GM23338 (cell line): ENCODE measurements at places on chromosomes 2 and 18. TPM values are rescaled to one million over a fixed set of nuclear protein-coding genes. Genes with fewer than 3 reads are reported as not detected.

DNA sequence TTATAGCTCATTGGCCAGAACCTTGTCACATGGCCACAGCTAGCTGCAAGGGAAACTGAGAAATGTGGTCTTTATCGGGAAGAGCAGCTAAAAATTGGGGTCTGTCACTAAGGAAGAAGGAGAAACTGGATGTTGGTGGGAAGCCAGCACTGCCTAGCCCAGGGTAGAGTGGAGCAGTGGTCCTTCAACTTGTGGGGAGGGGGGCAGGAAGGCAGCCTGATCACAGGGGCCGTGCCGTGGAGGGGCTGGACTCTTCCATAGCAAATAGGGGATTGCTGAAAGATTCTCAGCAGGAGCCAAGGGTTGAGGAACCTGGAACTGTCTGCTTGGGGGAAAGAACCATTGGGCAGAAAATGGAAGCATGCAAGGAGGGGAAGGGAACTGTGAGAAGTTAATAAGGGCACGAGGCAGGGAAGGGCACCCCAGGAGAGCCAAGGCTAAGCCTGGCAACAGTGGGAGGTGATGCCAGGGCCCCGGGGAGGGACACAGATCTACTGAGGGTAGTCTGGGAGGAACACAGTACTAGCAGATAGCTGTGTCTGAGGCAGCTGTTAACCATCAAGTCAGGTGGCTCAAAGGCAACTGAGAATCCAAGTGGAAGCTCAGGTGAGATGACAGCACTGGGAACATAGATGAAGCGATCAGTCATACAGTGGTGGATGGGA, 5.9 kb upstream of the NEURL3 start:
- DNase-seq, result no peak

Gene SCN2A
- total RNA-seq, result 0.52 and 0.82 TPM in 2 replicates

- no peak for DNase-seq
Observed at GRCh38 chr2:30914456-30914855, 107.2 kb upstream of the CAPN13 start.

- no peak for DNase-seq
Observed at GRCh38 chr2:5020116-5020875, 671.9 kb upstream of the SOX11 start.

- peak; percentile 42 for DNase-seq
Observed at GRCh38 chr2:174827371-174828369, 63.4 kb upstream of the CHRNA1 start.

- DNase-seq, result no peak
Observed at GRCh38 chr18:5198311-5198710, 1.3 kb upstream of the AKAIN1 start.

GRCh38 chr2:19600506-19600905, 242.1 kb upstream of the OSR1 start:
- no peak for DNase-seq

GRCh38 chr2:231717281-231718171, 9.2 kb downstream of the PTMA start:
- DNase-seq, result peak; percentile 75

- no peak for DNase-seq
Observed at GRCh38 chr2:234474654-234475053, 22.2 kb downstream of the ARL4C start.

DNA sequence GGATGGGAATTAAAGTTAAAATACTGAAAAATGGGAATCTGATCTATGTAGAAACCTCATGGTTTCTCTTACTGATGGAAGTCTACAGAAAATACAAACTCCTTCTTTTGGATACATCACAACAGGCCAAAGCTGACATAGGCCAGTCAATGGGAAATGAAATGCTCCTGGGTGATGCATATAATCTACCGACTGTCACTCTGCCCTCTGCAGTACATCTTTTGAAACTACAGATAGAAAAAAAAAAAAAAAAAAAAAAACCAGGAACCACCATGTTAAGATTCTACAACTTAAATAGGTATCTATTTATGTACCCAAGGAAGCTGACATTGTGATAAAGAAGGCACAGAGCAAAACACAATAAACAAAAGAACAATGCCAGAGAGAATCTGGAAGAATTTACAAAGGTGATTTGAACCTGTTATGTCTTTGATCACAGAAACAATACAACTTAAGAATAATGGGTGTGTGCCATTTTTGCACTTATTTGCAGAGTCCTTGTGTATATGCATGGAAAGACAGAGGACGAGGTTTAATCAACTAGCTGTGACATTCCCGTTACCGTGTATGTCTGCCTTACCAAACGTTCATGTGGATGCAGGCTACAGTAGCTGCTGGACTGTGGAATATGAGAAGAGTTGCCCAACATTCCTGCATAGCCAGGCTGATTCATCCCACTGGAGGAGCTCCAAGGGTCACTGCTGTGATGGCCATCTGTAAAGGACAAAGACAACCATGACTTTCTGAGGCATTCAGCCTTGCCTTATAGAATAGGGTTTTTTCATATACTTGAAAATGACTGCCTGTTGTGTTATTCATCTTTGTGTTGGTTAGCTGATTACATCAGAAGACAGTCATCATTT, 312.7 kb downstream of the TCF4 start:
- DNase-seq, result peak; percentile 58

Gene TCF23
- total RNA-seq, result 0.07 TPM in 1 of 2 replicates, not detected in the other

DNA sequence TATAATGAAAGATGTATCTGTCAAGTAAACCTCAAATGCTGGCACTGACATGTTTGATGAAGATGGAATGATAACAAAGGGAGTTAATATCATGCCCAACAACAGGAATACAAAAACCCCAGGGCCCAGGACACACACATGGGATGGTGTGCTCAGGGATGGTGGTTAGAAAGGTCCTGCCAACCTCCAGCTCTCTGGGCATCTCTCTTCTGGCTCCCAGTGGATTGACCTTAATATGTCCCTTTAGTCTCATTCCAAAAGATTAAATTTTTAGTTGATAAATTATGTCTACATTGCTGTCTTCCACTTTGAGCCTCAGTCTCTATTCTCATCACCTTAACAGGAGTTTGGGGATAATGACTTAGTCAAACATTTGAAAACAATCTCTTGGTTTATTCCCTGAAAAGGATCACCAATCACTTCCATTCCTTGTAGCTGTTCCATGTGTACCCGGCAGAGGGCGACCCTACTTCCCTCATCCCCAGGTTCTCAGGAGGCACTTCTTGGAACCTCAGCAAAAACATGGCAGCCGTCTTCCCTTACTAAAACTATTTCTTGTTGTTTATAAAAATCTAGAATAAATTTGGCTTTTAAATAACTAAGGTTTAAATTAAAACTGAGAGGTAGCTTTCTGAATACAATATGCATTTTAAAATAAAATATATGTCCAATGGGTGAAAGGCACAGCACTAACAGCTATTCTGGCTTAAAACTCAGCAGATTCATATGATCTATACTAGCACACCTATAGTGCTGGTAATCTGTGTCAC, 29.6 kb downstream of the MCEE start:
- peak; percentile 75 for DNase-seq

Gene FKBP1B
- 48.2 and 51.3 TPM in 2 replicates for total RNA-seq

DNA sequence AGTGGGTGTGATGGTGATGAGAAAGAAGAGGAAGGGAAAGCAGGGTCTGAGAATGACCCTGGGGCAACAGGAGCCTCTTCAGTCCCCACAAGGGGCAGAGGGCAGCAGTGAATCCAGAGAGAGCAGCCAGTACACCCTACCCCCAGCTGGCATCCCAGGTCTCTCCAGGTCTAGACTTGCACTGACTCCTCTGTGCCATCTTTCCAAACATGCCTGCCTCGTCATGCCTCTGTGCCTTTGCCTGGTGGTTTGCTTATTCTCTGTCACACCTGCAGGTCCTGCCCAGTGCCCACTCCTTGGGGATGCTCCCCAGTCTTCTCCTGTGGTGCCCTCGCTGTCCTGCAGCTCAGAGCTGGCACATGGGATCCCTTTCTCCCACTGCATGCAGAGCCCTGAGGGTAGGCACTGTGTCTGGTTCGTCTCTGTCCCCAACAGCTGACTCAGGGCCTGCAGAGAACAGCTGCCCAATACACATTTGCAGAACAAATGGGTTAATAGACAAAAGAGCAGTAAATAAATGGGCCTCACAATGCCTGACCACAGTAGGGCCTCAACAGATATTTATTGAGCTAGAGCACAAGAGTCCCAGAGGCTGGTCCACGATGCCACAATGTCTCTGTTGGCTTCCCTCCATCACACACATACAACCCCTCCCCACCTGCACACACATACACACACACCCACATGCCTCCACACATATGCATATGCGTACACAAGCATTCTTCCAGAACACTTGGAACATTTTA, 89.8 kb downstream of the HS1BP3 start:
- DNase-seq, result no peak

DNA sequence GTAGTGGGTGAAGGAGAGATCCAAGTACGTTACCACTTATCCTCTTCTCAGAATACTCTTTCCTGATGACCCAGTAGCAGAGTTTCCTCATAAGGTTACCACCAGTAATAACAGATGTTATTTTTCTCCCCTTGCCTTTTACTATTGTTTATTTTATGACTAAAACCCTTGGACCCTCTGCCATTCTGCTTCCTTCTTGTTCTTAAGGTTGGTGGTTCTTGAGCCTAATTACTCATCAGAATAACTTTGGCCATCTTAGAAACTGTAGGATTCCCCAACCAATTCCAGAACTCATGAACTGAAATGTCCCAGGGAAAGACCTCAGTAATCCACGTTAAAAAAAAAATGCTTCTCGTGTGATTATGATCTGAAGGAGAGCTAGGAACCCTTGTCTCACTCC, 64.9 kb downstream of the CHST9 start:
- no peak for DNase-seq

Gene SCYGR7
- not detected in 2 replicates for total RNA-seq

- DNase-seq, result no peak
Observed at GRCh38 chr2:203846490-203847105, 21.0 kb upstream of the CTLA4 start.

- DNase-seq, result no peak
Observed at GRCh38 chr2:99644419-99644787, 154.6 kb upstream of the REV1 start.

DNA sequence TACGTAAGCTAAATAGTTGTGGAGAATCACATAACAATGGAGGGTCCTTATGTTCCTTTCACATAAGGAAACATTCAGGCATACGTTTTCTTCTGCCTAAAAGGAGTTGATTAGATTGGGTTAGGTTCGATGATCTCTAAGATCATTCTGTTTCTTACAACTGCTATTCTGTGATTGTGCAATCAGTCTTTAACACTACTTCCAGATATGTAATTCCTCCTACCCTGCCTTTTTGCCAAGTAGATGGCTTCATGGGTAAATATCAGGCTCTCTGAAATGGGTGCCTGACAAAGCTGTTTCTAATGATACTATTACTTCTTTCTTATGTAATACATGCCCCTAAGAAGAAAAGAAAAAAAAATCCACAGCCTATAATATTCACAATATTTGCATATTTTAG, 321.5 kb downstream of the XIRP2 start:
- peak; percentile 31 for DNase-seq

DNA sequence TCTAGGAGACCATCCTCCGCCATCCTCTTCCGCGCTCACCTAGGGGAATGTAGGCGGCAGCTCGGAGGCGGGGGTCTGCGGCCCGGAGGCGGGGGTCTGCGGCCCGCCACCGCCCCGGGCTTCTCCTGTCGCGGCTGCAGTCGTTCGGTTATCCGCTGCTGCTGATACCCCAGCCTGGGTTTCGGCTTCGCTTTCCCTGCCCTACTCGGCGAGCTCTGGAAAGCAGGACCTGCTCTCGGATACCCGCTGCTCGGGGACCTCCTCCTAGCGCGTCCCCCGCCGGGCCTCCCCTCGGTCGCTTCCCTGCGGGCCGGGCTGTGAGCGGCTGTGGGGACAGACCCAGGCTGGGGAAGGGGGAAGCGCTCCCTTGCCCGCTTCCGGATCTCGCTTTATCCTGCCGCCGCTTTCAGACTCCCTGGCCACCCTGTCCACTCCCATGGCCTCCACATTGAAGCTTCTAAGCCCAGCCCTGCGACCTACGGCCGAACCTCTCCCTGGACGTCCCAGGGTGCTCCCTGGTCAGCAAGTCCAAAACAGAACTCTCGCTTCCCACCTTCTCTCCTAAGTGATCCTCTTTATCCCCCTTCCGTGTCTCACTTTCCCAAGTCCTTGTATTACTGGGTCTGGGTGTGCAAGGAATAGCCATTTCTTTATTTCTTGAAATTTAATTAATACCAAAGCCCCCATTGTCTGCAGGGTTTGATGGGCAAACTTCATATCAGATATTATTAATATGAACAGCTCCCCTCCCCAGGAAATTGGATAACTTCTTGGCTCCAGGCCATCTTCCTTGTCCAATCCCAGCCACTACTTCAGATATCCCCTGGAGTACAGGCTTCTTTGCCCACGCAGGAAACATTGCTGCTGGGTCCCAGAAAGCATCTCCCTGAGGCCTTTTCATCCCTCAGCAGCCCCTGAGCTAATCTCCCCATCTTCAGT, 769 bp downstream of the FKBP1B start:
- DNase-seq, result peak; percentile 64
